ENCODE measurements at places on chromosomes 12 and 14.

DNA sequence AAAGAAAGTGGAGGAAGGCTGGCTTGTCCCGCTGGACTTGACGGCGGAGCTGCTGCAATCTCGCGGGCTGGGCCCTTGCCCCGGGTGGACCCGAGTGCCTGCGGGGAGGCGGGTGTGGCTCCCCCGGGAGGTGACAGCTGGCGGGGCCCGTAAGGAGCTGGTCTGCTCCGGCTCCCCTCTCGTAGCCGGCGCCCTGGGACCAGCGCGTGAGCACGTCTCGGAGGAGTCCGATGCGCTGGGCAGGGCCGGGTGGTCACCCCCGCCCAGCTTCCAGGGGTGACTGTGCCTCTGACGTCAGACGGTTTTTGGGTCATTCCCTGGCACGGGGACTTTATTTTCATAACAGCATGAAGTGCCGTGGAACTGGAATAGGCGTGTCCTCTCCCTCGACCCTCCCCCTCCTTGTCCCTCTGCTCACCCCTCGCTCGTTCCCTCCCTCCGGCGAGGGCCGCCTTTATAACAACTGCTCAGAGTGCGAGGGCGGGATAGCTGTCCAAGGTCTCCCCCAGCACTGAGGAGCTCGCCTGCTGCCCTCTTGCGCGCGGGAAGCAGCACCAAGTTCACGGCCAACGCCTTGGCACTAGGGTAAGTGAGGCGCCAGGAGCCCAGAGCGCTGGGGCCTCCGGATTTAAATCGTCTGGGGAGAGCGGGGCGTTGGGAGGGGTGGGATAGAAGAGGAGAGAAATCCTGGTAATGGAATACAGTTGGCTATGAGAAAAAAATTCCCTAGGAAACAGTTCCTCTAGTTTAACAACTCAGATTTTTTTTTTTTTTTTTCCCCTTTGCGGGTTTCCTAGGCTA is at the start of gene GPRC5A:
GPRC5A (plus strand) TSS at position 483 of the 801 bp plus-strand sequence. CDS start 16,688 bp downstream, outside the sequence.
- DNase-seq, result no peak

DNA sequence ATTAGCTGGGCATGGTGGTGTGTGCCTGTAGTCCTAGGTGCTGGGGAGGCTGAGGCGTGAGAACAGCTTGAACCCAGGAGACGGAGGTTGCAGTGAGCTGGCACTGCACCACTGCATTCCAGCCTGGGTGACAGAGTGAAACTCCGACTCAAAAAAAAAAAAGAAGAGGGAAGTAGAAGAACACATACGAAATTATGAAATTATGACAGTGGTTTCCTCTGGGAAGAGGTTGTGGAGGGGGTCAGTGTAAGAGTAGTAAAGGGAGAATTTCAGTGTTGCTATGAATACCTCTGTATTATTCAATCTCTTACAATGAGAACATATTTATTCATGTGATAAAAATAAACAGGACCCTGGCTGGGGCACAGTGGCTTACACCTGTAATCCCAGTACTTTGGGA is 24.7 kb upstream of the CSRNP2 start:
- peak; percentile 10 for DNase-seq

DNA sequence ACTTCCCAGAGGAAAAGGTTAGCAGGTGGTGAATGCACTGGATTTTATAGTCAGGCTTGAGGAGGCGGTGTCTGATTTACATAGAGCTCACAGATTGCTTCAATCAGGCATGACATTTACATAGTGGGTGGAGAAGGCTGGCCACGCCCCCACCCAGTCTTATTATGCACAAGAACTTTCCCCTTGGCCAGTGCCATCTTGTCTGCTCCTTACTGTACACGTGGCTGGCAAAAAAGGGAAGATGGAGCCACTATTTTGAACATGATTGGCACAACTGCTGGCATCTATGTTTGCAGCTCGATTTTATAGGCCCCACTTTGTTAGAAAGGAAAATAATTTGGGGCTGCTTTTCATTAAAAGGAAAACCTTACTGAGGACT is 10.9 kb upstream of the LGMN start:
- DNase-seq, result no peak

DNA sequence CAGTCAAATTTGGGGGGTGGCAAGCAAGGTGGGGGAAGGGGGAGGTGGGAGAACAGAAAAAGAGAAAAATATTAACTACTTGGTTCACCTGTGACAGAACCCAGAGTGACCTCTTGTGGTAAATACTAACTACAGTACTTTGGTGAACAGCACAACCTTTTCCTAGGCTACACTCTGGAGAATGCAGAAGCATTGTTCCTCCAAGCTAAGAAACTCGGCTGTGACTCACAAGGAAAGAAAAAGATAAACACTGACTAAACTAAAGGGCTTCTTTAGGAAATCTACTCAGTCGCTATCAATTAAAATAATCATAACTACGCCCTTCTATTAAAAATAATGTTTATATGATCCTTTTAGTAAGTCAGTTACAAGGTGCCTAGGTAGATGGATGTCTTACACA is 5.4 kb downstream of the KCNH5 start:
- no peak for DNase-seq

- no peak for DNase-seq
Observed at GRCh38 chr14:99731547-99732435, 47.7 kb downstream of the CYP46A1 start.

- no peak for DNase-seq
Observed at GRCh38 chr14:105330491-105330895, 15.9 kb downstream of the PACS2 start.

GRCh38 chr14:36504771-36505175 is 15.3 kb downstream of the NKX2-1 start:
- DNase-seq, result no peak

GRCh38 chr14:74604157-74604556 is 7.9 kb downstream of the LTBP2 start:
- DNase-seq, result no peak

- DNase-seq, result no peak
Observed at GRCh38 chr14:89179891-89180404, 237.1 kb downstream of the FOXN3 start.

DNA sequence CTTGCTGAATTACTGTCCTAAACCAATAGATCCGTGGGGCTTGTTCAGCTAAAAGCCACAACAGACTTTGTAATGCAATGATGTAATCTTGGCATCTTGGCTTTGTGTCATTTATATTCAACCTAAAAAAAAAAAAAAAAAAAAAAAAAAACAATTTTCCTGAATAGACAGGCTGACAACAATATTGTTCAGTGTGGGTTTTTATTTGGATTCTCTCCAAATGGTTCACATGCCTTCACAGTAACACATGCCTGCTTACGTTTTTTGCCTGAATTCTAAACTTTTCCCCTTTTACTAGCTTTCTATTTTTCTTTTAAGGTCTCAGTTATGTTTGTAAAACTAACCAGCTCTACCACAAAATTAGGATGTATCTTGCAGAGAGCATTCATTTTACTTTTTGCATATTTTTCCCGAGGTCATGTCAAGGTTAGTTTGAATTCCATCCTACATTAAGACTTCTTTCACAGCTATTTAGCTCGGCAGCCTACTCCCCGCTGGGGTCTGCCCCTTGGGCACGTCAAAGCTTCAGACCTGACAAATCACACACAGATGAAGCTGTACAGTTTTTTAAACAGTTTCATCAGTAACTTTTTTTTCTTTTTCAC is 213.7 kb upstream of the NPAS3 start:
- no peak for DNase-seq

GRCh38 chr12:112381406-112381882 is 787 bp downstream of the HECTD4 start:
- DNase-seq, result peak; percentile 26

DNA sequence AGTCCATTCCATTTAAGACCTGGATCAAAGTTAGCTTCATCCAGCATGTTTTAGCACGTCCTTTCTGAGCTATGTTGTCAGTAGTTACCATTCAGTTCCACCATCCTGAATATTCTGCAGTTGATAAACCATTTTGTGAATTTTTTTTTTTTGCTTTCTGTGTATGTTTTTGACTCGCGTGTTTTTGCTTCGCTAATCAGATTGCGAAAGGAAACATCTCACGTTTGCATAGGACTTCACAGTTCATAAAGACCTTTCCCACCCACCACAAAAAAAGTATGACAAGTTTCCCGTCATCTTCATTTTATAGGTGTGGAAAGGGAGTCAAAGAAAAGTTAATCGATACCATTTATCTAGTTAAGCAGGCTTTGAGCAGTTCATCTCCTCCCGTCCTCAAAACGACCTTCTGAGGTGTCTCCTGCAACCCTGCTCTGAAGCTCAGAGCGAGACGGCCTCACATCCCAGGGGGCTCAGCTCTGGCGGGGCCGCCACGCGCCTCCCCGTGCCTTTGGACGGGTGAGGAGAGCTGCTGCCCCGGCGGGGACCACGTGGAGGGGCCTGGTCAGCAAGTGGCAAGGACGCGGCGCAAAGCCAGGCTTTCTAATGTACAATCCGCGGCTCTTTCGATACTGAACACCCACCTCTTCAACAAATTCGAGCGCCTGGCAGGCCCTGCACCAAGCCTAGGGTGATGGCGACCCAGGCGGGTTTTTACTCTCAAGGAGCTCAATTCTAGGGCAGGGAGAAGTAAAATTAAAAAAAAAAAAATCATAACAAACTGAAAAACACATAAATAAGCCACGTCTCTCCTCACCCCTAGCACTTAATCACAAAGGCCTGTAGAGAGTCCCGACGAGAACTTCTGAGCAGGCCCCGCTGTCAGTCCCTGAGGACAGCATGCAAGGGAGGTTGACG is 988 bp upstream of the TMEM263 start:
- DNase-seq, result no peak

GRCh38 chr12:60836651-60837050 is 1240.8 kb downstream of the SLC16A7 start:
- DNase-seq, result no peak
